ENCODE measurements at places on chromosomes 5 and 9.

DNA sequence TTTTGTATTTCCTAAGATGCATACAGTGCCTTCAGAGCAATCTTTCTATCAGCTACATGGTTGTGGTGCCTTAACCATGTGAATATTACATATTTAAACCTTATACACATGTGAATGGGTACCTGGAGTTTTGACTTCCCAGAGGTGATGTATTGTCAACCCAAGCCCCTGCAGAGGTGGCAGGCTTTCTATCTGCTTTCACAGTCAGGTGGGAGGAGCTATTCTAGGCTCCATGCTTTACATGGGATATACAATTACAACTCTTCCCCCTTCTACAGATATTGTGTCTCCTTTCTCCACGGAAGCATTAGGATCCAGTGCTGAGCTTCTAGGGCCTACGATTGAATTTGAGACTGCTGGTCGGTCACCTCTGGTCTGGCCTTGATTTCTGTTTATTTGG, 89.8 kb upstream of the TUT7 start:
- no peak for DNase-seq

DNA sequence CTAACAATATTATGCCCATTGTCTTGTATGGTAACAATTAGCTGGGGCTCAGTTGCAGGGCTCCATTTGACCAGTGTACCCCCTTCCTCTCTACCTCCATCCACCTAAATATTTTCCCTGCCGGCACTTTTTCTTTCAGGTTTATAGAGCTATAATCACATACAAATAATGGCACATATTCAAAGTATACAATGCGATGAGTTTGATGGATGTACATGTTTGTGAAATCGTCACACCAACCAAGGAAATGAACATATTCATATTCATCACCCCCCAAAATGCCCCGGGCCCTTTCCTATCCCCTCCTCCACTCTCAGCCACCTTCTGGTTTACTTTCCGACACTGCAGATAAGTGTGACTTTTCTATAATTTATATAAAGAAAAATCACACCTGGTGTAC, 351.5 kb downstream of the GADD45G start:
- no peak for DNase-seq

GRCh38 chr9:128204858-128205257, 1.7 kb downstream of the DNM1 start:
- DNase-seq: no peak

DNA sequence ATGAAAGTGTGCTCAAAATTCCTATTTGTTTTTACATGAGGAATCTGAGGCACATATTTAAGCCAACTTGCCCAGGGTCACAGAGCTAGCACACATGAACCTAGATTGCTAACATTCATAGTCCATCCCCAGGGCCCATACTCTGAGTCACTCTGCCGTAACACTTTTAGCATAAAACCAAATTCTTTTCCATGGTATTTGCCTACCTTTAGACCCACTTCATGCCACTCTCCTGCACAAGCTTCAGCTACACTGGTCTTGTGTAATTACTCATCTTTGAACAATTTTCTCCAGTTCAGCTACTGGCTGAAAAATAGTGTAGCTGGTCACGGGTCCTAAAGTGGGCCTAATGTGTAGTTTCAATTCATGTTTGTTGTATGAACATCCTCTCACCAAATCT, 200.7 kb downstream of the SLC12A2 start:
- DNase-seq: no peak

DNA sequence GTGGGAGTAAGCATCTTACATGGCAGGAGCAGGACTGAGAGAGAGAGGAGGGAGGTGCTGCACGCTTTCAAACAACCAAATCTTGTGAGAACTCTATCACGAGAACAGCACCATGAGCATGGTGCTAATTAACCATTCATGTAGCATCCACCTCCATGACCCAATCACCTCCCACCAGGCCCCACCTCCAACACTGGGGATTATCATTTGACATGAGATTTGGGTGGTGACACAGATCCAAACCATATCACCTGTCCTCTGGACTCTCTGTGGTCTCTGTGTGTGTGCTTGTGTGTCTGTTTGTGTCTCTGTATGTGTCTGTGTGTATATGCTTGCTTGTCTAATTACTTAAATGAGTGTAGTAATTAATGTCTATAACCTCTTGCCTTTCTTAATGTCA, 31.1 kb downstream of the SEC61B start:
- DNase-seq: no peak

DNA sequence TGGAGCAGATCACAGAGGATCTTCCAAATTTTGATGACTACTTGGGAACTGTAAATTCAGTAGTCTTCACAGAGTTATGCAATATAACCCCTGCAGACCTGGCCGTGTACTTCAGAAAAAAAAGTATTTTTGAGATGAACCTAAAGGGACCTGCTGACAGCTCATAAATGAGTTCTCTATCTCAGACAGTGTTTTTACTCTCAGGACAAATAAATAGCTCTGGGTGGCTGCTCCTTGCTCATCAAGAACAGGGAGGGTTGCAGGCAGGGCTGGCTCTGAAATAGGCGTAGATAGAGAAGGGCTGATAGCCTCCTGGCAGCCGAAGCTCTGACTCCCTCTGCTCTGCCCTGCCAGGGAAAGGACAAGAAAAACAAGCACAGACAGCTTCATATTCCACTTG, 64.8 kb downstream of the PLAC8L1 start:
- DNase-seq: no peak

GRCh38 chr5:54995168-54995567, 9.8 kb upstream of the ESM1 start:
- no peak for DNase-seq

GRCh38 chr5:13783726-13784125, 160.8 kb downstream of the DNAH5 start:
- DNase-seq: no peak

- no peak for DNase-seq
Measured at GRCh38 chr9:136762915-136763648, 1.2 kb downstream of the LCN15 start.

- DNase-seq: no peak
Measured at GRCh38 chr9:37620396-37620795, 28.0 kb upstream of the TOMM5 start.

GRCh38 chr9:38227061-38227540, 158.1 kb upstream of the SHB start:
- no peak for DNase-seq

- no peak for DNase-seq
Measured at GRCh38 chr9:15525958-15526357, 15.2 kb upstream of the PSIP1 start.

DNA sequence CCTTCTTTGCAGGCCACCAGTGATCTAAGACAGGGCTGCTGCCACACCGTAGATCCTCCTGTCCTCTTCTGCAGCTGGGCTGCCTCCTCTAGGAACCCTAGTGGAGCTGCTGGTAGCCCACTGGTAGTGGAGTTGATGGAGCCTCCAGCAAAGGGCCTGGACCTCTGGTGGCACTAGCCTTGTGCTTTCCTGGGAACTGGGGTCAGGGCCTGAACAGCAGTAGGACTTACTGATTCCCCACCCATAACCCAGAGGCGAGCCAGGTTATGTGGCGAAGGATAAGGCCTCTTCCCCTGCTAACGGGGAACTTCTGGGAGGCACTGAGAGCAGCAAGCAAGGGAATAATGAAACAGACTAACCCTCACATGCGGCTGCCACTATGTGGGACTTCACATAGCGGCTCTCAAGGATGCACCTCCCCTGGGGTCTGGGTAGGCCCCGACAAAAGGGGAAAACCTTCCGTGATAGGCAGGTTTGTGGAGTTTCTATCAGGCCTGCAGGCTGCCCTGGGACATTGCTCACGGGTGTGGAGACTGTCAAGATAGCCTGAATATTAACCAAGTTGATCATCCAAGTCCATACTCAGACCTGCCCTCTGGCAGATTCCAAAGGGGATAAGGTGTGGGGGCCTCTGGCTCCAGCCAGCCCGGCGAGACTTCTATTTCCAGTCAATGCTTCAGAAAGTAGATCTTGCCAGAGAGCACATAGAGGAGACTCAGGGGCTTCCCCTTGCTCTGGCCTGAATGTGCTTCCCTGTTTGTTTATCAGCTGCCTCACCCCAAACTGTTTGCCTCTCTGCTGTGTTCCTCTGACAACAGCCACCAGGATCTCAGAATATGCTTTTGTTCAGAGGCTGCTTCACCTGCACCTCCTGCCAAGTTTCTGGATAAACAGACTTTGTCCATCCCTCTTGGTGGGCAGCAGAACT, 7.4 kb downstream of the SLC22A4 start:
- DNase-seq: no peak

DNA sequence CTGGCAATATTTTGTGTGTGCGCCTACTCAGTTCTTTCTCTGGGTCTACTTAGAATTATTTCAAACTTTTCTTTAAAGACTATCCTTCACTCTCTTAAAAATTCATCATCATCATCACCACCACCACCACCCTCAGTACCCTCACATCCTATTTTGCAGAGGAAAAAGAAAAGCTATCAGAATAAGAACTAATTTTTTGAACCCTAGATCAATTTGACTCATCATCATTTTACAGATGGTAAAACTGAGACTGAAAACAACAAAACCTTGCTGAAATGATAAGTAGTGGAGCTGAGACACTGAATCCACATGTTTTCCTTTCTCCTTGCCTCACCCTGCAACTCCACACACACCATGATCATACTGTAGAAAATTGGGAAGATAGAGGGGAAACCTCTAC, 119.3 kb downstream of the SSBP2 start:
- DNase-seq: no peak

- DNase-seq: no peak
Measured at GRCh38 chr5:172564188-172564587, 76.9 kb upstream of the NEURL1B start.

GRCh38 chr9:85723215-85723614, 18.5 kb downstream of the AGTPBP1 start:
- peak; percentile 34 for DNase-seq

DNA sequence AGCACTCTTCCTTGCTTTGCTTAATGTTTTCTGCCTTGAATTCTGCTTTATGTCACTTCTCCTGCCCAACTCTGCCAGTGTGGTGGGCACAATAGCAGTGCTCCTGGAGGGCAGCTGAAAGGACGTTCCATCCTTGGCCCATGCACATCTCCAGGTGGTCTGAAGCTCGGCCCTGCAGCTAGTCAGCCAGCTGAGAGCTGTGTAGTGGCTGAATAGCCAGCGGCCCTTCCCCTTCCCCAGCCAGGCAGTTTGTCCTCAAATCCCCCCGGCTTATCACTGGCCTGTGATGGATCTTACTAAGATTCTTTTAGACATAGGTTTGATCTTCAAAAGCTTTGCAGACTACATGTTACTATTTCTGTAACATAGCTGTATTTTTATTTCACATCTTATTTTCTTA, 42.7 kb upstream of the ANGPTL2 start:
- no peak for DNase-seq

GRCh38 chr5:61438298-61438970, 106.4 kb downstream of the ZSWIM6 start:
- no peak for DNase-seq

DNA sequence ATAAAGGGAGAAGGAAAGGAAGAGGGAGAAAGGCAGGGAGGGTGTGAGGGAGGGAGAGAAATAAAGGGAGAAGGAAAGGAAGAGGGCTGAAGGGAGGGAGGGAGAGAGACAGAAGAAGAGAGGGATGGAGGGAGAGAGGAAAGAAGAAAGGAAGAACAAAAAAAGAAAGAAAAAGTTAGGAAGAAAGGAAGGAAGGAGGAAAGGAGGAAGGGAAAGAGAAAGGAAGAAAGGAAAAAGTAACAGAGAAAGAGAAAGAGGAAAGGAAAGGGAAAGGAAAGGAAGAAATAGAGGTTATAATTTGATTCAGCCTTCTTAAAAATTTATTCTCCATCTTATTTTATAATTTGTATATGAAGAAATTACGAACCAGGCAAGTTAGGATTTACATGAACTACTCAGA, 836.6 kb upstream of the C9orf72 start:
- no peak for DNase-seq

DNA sequence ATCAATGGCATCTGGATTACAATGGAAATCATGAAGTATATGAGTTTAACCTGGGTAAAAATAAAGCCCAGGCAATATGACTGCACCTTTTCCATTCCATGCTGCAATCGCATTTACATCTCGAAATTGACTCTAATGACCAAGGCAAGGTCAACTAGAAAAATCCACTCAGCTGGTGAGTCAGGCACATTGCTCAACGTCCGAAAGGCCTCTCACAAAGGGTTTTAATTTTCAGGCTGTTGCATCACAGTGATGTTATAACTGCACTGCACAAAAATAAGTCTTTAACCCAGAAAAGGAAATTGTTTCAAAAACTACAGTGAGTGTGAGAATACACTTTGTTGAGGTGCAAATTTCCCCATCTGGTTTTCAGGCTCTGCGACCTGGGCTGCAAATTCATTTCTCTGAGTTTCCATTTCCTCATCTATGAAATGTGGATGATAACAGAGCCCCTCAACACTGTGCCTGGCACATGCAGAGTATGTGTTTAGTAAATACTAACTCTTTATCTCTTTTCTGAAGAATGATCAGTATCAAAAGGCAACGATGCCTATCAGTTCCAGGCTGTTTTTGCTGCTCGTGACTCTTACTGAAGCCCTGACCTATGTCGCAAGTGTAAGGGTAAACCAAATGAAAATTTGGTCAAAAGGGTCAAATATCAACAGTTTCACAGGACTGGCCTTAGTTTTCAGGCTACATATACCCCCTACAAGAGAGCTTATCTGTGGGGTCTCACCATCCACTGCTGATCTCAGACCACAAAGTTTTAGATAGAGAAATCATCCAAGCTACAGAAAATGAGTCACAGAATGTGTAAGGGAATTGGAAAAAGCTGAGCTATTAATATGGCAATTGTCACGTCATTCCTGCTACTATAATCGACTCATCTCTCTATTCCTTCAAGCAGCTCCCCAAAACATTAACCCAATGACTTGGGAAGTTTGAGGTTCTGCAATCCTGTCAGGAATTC, 4.1 kb downstream of the NFIL3 start:
- DNase-seq: no peak

- DNase-seq: no peak
Measured at GRCh38 chr5:64827703-64828102, 59.0 kb downstream of the CWC27 start.

GRCh38 chr5:138458856-138459255, 6.4 kb upstream of the EGR1 start:
- DNase-seq: no peak

DNA sequence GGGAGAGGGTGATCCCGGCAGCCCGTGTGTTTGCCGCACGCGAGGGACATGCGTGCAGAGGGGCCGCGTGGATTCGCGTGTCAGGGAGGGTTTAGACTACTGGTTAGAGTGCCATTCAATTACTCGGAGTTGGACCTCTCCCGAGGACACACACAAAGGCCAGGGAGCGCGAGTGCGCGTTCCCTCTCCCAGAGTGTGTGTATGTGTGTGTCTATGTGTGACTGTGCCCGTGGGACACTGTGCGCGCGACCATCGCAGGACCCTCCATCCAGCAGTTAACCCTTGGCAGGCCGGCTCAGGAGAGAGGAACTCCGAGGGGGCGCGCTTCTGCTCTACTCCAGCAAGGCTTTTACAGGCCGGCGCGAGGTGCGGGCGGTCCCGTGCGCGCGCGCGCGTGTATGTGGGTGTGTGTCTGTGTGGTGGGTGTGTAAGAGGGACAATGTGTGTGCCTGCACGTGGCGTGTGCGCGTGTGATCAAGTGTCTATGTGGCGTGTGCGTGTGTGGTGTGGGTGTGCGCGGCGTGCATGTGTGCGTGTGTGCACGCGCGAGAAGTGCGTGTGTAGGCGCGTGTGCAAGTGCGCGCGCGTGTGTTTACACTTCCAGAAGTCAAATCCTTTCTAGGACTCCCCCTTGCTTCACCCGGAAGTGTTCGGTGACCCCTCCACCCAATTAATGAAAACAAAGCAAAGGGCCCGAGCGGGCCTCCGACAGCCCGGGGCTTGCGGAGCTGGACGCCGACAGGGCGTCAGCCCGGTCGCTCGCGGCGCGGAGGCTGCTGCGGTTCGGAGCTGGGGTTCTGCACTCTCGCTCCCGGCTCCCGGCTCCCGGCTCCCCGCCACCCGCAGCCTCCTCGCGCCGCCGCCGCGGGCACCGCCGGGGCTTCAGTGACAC, 75.3 kb upstream of the TBCA start:
- no peak for DNase-seq

All from stimulated activated CD8-positive, alpha-beta memory T cell treated with anti-CD3 and anti-CD28 coated beads, Interleukin-2, amount 100 ng/mL, for 1 hour (primary cell).